Sigmoid colon (tissue), 7 donors: ENCODE measurements at places on chromosomes 2 and 18. TPM values are rescaled to one million over a fixed set of nuclear protein-coding genes. Genes with fewer than 3 reads are reported as not detected.
A peak's percentile ranks its signal among the peaks of the same experiment; 100 is the strongest.

The PTH2R gene
- not detected for total RNA-seq

GRCh38 chr2:46871976-46872381 is 43.6 kb downstream of the MCFD2 start:
- peak; percentile 61 for DNase-seq

GRCh38 chr2:94880507-94880906 is 9.3 kb downstream of the TEKT4 start:
- no peak for DNase-seq

DNA sequence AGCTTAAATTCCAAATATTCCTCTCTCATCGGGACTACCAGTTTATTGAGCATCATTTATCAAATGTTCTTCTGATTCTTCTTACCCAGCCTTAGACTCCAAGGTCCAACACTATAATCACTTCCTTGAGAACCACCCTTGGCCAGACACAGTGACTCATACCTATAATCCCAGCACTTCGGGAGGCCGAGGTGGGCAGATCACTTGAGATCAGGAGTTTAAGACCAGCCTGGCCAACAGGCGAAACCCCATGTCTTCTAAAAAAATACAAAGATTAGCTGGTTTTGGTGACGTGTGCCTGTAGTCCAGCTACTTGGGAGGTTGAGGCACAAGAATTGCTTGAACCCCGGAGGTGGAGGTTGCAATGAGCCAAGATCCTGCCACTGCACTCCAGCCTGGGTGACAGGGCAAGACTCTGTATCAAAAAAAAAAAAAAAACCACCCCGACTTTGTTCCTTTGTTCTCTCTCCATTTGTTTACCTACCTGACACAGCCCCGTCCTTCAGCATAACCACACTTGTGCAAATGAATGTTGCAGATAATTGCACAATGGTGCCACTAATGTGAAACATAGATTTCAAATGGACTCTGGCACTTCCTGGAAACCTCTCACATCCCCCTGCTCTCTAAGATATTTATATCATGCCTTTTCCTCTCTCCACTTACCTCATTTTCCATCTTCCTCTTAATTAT is 38.9 kb upstream of the LPIN2 start:
- DNase-seq: no peak

The TPO gene
- total RNA-seq: 3.5 TPM

- DNase-seq: no peak
Observed at GRCh38 chr2:104444392-104444791, 409.5 kb upstream of the POU3F3 start.

The TRPM8 gene
- not detected for total RNA-seq

- no peak for DNase-seq
Observed at GRCh38 chr2:95077530-95077825, 44.1 kb downstream of the MRPS5 start.

DNA sequence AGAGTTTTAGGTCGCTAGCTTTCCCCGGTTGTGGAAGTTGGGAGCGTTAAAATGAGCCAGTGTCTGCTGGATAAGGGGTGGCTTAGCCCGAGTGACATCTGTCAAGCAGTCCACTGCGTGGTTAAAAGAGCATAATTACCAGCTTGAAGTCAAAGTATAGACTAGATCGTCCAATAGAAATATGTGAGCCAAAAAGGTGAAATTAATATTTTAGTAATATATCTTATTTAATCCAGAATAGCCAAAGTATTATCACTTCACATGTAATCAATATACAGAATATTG is 654 bp downstream of the COMMD1 start:
- DNase-seq: no peak

The RGPD4 gene
- not detected for total RNA-seq

The EPC2 gene
- 31.4 TPM for total RNA-seq

GRCh38 chr2:101139495-101139894 is 11.7 kb downstream of the TBC1D8 start:
- DNase-seq: no peak

The MALT1 gene
- 17.4 TPM for total RNA-seq

The CYBRD1 gene
- 250 TPM for total RNA-seq

DNA sequence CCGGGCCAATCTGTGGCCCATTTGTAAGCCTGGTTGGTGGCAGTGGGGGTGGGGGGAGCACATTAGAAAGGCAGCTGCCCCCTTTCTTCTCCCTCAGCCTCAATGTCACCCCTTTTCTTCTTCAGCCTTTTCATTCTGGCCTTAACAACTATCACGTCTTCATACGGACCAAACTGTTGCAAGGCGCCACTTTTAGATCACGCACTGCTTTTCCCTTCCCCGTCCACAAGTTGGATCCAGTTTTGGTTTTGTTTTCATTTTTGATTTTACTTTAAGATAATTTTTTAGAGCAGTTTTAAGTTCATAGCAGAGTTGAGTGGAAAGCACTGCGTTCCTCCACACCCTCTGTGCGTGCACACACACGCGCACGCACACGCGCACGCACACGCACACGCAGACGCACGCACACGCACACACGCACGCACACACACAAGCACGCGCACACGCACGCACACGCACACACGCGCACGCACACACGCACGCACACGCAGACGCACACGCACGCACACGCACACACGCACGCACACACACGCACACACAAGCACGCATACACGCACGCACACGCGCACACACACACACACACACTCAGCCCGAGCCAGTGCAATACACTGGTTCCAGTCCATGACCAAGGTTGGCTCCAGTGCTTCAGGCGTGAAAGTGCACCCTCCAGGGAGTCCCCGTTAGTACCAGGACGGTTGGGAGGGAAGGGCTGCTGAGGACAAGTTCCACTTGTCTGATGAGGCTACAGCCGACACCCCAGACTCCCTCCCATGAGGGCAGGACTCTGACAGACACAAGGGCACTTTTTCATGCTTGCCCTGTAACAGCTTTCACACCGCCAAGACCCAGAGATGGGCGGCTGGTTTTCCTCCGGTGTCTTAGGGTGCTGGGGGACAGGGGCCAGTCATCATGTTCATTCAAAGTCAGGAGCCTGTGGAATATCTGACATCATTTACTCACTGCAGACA is 22.4 kb downstream of the FBLN7 start:
- no peak for DNase-seq
